SJSA1 (cell line): ENCODE measurements at places on chromosomes 3 and 15. TPM values are rescaled to one million over a fixed set of nuclear protein-coding genes. Genes with fewer than 3 reads are reported as not detected.

DNA sequence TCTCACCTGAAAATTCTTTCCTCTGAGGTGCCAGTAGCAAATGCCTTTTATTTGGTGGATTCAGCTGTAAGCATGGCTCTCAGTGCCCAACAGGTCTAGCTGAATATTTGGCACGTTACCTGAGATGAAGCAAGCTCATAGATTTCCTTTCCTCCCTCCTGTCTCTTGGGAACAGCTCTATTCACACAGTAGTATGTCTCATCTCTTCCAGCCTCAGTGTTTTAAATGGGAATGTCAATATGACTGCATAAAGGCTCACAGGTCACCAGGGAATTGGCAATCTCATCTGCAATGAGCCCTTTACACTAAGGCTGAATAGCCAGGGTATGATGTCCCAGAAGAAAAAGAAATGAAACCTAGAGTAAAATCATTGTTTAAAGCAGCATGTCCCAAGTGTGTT lies 733.5 kb downstream of the NTRK3 start:
- no peak for DNase-seq
- no peaks in the 10 kb centered on the region for H3K4me1 ChIP-seq
- no peaks in the 10 kb centered on the region for H3K36me3 ChIP-seq
- no peak overlapping the region for H3K27ac ChIP-seq

- H3K27me3 ChIP-seq = no peaks in the 10 kb centered on the region
- no peak overlapping the region for H3K27ac ChIP-seq
- no peaks in the 10 kb centered on the region for H3K36me3 ChIP-seq
- DNase-seq = no peak
- H3K4me1 ChIP-seq = no peaks in the 10 kb centered on the region
Measured at GRCh38 chr3:139447486-139447885, 28.8 kb downstream of the RBP2 start.

DNA sequence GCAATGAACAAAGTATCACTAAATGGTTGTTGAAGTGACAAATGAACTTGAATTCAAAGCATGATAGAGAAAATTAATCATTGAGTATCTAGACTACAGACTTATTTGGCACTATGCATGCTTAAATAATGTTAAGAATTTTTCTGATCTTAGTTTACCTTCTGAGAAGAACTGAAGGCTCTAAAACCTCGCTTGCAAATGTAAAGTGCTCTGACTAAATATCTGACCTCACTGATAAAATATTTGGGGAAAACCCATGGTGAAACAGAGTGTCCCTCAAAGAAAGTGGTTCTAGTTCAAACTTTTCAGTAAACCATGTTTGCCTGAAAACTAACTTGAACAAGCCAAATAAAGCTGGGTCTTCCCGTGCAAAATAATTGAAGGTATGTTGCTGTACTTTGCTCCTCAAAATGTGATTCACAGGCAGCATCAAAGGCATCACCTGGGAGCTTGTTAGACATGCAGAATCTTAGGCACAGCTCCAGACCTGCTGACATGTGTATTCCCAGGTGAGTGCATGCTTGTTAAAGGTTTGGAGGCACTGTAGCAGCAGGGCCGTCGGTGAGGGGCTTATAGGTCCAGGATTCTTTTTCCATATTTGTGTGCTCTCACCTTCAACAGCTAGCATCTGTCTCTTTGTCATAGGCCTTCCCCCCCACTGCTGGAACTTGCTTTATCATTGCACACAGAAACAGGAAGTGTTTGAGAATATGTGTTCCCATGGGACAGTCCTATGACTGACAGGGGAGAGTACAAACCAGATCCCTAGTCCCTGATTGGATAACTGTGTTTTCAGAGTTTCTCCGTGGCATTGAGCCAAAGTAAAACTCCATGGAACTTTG lies 524.2 kb upstream of the LMCD1 start:
- H3K4me1 ChIP-seq = peaks cover 9% of the 10 kb centered on the region; the same call in 1 of the 2 replicates
- no peaks in the 10 kb centered on the region for H3K36me3 ChIP-seq
- no peak overlapping the region for H3K4me3 ChIP-seq
- peak overlapping the region; percentile 73 for H3K27ac ChIP-seq

DNA sequence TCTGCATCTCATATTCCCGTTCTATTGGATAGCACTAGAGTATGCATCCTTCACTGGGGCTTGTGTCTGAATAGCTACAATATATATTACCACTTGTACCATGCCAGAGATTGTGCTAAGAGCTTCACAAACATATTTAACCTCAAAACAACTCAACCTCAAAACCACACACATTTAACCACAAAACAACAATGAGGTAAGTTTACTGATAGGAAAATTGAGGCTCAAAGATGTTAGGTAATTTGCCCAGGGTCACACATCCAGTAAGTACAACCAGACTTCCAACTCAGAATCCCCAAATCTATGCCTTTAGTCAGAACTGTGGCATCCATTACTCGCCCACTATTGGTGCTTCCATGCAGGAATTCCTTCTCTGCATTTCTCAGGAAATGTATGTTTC lies 220.0 kb downstream of the FAM43A start:
- H3K4me3 ChIP-seq = no peak overlapping the region
- no peaks in the 10 kb centered on the region for H3K27me3 ChIP-seq
- H3K27ac ChIP-seq = peak overlapping the region; percentile 22
- DNase-seq = no peak

DNA sequence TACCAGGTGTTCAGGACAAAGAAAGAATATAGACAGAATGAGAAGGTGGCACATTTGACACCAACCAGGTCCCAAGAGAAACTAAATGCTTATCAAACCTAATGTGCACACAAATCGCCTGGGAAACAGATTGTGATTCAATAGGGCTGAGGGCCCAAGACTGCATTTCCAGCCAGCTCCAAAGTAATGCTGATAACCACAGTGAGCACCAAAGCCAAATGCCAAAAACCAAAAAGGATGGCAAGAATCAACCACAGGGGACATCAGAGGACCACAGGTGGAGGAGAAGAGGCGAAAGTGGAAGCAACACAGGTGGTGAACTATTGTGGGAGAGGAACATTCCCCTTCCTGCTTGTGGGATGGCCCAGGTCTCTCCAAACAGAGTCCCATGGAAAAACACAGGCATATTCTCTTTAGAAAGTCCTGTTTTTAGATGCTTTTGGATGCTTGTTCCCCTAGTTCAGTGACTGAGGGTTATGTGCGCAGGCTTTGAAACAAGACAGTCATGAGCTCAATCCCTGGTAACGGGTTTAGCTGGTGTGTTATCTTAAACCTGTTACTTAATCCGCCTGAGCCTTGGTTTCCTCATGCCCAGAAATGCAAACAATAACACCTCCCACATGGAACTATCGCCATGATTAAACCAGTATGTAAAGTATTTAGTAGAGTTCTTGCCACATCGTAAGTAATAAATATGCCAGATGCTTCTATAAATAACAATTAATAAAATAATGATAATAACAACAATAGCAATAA lies 241.7 kb downstream of the ATP8B4 start:
- H3K36me3 ChIP-seq = no peaks in the 10 kb centered on the region
- H3K27me3 ChIP-seq = no peaks in the 10 kb centered on the region
- no peak overlapping the region for H3K4me3 ChIP-seq
- H3K27ac ChIP-seq = no peak overlapping the region

DNA sequence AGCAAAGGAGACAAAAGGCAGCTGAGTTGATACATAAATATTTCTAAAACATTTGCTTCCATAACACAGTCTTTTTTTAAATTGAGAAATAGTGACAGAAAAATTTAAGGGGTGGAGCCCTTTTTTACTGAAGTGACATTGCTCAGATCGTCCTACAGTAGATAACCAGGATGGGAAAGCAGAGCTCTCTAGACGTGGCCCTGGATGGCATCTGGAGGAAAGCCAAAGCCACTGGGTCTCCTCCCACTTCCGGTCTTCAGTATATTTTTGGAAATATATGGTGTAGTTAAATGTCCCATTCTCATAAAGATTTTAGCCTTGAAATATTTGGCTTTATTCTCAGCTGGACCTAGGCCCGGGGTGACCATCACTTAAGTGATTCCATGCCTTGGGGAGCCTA lies 326.1 kb downstream of the ZNF621 start:
- H3K4me3 ChIP-seq = no peak overlapping the region
- no peak for DNase-seq
- H3K4me1 ChIP-seq = no peaks in the 10 kb centered on the region
- H3K27ac ChIP-seq = no peak overlapping the region

Gene KBTBD8
- total RNA-seq = 1.5 and 3.9 TPM in 2 replicates

Gene SERPINI1
- total RNA-seq = 0.19 and 0.34 TPM in 2 replicates

Gene GOLGA6D
- total RNA-seq = not detected in 2 replicates

Gene SLC7A14
- not detected in 2 replicates for total RNA-seq

Gene TMEM207
- not detected in 2 replicates for total RNA-seq
